Esophagus squamous epithelium (tissue), 5 donors: ENCODE measurements at places on chromosomes 2 and 18.

GRCh38 chr2:73468376-73468775 lies 82.7 kb downstream of the ALMS1 start:
- DNase-seq = no peak

- DNase-seq = no peak
Observed at GRCh38 chr2:121818546-121818945, 63.1 kb downstream of the TSN start.

GRCh38 chr2:217371781-217372213 lies 511.9 kb upstream of the TNP1 start:
- no peak for DNase-seq

DNA sequence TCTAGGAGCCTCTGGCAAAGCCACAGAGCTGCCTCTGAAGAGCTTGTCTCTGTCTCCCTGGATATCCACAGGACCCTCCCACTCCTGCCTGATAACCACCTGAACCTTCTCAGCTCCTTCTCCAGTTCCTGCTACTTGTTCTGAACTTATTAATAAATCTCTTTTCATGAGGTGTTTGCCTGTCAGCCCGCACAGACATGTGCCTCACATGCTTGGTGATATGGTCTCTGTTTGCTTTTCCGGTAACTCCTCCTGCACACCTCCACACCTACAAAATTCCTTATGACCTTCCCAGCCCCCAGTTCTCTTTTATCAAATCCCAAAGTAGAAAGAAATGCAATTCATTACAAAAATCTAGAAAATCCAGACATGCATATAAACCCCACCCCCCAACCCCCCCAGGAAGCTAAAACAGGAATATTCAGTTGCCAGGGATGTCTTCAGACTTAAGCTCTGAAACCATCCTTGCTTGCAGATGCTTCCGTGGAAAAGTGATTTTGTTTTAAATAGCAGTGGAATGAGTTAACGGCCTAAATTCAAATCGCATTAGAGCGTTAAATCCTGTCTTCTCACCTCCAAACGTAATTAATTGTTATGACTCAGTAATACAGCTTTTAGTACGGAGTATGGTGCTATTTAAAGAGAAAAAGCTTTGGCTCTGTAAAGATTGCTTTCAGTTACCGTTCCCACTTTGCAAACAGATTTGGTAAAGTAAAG lies 2.1 kb upstream of the PID1 start:
- DNase-seq = no peak

GRCh38 chr2:127100251-127101047 lies 6.5 kb downstream of the BIN1 start:
- no peak for DNase-seq

GRCh38 chr2:197460649-197461048 lies 7.3 kb downstream of the COQ10B start:
- no peak for DNase-seq

DNA sequence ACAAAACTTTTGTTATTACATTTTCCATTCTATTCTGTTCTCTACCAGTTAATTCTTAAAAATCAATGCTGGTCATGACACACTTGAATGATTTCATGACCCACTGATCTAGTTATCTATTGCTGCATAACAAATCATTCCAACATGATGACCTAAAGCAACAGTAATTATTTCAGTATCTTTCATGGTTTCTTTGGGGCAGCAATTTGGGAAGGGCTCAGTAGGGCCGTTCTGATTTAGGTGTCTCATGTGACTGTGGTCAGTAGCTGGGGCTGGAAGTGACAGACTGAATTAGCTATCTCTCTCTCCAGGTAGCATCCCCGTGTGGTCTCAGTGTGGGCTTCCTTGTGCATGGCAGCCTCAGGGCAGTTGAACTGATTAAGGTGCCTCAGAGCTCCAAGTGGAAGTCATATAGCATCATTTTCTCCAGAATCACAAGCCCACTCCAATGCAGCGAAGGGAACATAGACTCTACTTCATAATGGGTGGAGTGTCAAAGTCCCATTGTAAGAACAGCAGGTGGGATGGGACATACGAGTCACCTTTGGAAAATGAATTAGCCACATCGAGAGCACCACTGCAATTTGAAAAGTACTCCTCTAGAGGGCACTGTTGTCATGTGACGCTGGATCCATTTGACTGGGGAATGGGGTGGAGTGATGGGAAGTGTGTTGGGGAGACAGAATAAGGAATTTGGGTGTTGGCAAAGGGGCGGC lies 39.1 kb upstream of the FAM136A start:
- no peak for DNase-seq

GRCh38 chr2:150339282-150339681 lies 148.2 kb downstream of the RND3 start:
- no peak for DNase-seq

- DNase-seq = no peak
Observed at GRCh38 chr2:195647302-195647701, 9.7 kb upstream of the SLC39A10 start.

DNA sequence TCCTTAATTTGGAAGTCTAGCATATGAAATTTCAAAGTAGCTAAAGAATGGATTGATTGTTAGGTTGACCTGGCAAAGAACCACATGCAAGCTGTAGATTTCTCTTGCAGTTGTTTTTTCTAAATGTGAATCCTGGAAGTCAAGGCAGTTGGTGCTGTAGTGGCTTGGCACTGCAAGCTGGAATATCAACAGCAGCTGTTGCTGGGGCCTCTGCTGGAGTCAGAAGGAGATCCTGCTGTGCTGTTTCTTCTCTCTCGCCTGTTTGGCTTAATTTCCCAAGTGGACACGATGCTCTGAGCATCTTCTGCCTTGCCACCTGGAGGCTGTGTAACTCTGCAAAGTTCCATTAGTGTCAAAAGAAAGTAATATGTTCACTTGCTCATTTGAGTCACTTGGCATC lies 12.6 kb downstream of the PIK3C3 start:
- DNase-seq = no peak

GRCh38 chr2:223613017-223613950 lies 11.1 kb upstream of the SCG2 start:
- no peak for DNase-seq

DNA sequence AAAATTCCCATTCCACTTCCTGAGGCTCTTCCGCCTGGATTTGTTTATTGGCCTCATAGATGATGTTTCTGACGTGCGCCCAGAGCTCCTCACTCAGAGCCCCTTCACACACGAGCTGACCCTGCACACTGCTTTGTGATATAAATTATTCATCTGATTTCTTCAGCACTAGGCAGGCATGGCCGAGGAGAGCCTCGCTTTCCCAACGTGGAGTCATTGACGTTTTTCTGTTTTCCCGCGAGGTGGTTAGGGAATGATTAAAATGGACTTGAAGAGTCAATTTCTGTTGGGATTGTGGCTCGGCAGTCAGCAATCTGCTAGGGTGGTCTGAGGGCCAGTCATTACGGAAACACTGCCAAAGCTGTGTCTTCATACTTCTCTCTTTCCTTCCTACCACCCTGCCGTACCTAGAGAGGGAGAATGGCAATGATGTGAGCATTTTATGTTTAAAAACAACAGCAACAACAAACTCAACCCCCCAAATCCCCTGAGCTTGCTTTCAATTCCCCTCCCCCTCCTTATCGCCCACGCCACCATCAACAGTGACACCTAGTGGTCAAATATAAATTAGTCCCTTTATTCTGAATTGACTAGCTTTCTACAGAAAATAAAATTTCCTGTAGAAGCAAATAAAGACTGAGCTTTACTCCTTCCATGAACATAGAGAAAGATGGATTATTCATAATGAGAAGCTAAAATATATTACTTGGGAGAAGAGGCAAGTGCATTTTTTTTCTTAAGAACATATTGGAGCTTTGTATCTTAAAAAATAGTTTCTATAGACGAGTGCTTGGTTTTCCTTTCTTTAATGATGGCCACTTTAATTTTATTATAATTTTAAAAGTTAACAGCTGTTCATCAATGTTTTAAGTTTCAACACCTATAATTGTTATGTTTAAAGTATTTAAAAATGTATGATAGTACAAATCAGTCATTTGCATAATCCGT lies 285.1 kb downstream of the MTX2 start:
- no peak for DNase-seq

GRCh38 chr18:75322206-75322605 lies 105.3 kb downstream of the SMIM21 start:
- no peak for DNase-seq

GRCh38 chr2:71281950-71282349 lies 49.6 kb upstream of the ZNF638 start:
- no peak for DNase-seq

GRCh38 chr2:95356821-95357700 lies 45.4 kb upstream of the FAHD2A start:
- DNase-seq = no peak

DNA sequence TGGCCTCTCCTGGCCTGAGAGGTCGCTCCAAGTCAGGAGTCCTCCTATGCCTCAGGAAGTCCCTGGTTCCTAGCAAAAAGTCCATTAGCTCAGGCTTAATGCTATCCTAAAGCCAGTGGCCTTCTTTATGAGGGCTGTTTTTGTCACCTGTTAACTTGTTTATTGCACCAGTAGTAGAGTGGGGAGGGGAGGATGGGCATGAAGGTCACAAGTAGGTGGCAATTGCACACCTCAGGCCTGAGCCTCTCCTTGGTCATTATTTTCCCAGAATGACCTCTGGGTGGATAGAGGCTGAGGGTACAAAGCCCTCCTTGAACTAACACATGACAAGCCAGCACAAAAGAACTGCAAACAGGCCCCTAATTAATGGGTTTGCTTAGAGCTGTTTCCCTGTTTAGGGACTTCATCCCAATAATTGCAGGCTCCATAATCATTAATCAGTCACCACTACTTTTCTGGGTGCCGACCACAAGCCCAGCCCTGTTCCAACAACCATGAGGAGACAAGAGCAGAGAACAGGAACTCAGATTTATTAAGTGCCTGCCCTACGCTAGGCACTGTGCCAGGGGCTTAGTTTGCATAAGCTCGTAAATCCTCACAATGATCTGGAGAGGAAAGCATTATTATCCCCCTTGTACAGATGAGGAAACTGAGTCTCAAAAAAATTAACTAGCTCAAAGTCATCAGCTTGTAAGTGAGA lies 123.0 kb upstream of the PKDCC start:
- no peak for DNase-seq

- DNase-seq = no peak
Observed at GRCh38 chr2:51237626-51238271, 205.8 kb upstream of the NRXN1 start.

DNA sequence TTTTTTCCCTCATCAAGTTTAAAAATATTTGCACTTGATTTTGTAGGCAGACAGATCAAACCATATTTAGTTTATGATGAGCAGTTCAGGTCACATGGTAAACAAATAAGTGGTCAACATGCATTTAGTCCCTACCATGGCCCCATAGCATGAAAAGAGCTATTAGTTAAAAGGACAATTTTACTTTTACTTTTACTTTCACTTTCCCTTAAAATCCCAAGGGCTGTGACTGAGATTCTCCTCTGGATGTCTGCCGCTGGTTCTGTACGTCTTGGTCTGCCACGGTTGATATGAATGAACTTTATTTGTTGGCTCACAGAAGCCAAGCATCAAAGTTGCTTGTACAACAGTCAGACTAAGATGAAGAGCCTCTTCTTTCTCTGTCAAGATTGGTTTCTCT lies 626.2 kb upstream of the CDH7 start:
- no peak for DNase-seq

GRCh38 chr2:3628800-3629199 lies 29.2 kb upstream of the ALLC start:
- DNase-seq = no peak

DNA sequence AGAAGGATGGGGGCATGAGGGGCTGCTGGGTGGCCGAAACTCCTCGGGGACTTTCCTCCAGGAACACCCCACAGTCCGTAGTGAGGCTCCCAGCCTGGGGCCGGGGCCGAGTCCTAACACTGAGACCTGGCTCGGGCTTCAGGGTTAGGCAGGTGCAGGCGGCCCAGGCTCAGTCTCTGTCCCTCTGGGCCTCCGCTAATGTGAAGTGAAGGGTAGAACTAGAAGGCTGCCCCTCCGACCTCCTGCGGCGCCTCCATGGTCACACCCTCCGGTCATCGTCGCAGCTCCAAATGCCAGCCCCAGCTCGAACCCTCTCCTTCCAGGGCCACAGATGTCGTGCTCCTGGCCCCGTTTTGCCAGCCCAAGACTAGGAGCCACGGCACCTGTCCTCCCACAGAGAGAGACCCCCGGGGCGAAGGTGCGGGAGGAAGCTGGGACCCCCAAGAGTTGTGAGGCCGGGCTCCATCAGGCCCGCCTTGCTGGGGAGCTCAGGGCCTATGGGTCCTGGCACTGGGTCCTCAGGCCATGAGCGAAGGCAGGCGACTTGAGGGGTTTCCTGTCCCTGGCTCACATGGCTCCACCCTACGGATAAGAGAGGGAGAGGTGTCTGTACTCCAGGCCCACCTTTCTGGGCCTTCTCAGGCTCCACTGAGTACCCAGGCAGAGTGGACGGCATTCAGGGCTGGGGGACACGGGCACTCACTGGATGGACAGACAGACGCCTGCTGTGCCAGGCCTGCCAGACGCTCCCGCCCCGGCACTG lies 797 bp downstream of the ANO7 start:
- no peak for DNase-seq
